Central memory CD4-positive, alpha-beta T cell (primary cell): ENCODE measurements at places on chromosomes 16 and 17.
A peak's percentile ranks its signal among the peaks of the same experiment; 100 is the strongest.

DNA sequence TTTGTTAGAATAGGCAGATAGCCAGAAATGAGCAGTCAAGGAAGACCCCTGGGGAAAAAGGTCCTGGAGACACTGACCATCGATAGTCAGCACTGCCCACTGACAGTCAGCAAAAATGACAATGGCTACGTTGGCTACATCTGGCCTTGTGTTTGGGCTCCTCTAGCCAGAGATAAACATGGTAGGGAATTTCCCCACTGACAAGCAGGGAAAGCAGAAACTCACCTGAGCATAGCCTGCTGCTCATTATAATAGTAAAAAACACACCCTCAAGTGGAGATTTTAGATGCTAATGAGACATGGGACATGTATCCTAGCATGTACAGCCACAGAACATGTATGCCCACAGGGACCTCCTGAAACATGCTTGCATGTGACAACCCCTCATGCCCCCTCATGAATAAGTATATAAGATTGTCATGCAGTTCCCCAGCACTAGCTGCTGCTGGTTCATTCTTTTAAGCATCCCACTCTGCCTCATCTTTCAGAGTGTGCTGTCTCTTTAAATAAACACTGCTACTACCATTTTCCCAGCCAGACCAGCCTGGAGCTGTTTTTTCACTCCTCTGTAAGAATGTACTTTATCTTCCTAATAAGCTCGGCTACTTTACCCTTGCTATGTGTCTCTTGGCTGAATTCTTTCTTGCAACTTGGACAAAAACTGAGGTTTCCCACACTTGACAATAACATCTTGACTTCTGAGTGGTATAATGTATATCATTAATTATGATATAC, 550.1 kb upstream of the CDH8 start:
- no peak for DNase-seq

DNA sequence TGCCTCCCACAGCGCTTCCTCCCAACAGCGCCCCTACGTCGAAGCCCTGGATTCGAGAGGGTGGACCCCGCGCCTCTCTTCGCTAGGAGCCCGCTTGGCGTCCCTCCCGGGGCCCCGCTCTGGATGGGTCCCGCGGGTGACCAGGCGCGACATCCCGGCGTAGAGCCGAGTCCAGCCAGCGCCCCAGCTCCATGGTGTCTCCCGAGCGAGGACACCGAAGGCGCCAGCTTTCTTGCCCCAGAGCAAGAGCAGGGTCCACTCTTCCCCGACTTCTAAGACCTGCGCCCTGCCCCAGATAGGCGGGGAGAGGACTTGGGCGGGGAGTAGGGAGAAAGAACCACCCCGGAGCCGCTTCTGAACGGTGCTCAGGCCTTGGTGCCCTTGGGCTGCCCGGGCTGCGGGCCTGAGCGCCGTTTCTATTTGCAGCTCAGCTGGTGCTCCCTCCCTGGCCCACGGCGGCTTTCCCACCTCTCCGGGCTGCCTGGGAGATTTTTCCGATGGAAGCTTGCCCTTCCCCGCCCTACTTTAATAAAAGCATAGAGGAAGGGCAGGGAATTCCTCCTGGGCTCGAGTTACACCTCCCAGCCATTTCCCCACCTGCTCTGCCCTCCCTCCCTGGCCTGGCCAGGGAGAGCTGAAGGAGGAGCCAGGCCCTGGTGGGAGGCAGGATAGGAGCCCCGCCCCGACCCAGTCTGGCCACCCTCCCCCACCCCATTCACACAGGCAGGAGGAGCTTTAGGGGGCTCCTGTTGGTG, 1.8 kb downstream of the MMP15 start:
- no peak for DNase-seq

- no peak for DNase-seq
These were observed 9.7 kb upstream of the WDR45B start for GRCh38 chr17:82657926-82658325.

- DNase-seq, result no peak
These were observed 27.9 kb downstream of the CDR2 start for GRCh38 chr16:22346483-22346882.

- no peak for DNase-seq
These were observed 27.0 kb downstream of the MYO1D start for GRCh38 chr17:32849879-32850278.

DNA sequence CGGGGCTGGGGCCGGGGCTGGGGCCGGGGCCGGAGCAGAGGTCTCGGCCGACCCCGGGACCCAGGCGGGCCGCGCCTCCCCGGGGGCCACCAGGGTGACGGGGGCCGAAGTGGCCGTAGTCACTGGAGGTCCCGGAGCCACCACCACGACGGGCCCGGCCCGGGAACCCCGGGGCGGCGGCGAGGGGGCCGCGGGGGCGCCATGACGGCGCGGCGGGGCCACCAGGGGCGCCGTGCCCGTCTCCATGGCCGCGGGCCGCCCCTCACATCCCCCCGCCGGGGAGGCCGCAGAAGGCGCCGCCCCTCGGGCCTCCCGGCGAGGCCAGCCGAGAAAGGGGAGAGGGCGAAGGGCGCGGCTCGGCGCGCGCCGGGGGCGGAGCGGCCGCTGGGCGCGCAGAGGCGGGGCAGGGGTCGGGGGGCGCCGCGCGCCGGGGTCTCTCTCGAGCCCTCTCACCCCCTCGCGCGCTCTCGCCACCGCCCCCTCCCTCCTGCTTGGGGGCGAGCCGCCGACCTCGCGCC, 297 bp downstream of the TBC1D10B start:
- DNase-seq, result no peak

DNA sequence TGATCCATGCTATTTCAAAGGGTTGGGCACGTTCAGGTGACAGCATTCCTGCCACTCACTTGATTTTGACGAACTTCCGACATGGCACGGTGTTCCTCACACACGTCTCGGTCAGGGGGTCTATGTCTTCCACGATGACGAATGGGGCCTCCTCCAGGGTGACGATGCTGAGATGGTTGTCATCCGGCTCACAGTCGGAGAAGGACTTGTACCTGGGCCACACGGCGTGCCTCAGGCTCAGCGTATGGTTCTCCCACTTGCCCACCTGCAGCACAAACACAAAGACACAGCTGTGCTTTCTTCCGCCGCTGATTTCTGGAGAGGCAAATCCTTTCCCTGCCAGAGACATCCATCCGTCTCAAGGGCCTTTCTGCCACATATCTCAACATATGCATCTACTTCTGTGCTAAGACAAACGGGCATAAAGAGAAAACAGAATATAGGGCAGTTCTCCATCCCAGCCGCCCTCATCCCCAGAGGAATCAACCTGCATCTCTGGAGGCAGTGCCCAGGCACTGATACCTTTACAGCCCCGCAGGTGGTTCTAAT, 332.5 kb downstream of the GRIN2A start:
- DNase-seq, result no peak

DNA sequence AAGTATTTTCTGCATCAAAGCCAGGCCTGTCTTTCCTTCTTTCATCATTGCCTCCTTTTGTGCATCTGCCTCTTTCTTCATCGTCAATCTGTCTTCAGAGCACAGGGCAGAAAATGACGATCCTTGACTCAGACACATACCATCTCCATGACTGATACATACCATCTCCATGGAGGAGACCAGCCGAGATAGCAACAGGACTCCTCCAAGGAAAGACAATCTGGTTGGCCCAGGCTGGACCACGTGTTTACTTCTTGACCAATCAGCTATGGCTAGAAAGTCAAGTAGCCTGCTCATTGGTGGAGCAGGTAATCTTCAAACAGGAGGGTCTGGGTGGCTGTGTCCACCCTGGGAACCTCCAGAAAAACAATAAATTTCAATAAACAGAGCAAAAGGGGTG, 164.6 kb downstream of the CPPED1 start:
- no peak for DNase-seq

GRCh38 chr17:31393749-31394146, 2.3 kb downstream of the RAB11FIP4 start:
- no peak for DNase-seq

DNA sequence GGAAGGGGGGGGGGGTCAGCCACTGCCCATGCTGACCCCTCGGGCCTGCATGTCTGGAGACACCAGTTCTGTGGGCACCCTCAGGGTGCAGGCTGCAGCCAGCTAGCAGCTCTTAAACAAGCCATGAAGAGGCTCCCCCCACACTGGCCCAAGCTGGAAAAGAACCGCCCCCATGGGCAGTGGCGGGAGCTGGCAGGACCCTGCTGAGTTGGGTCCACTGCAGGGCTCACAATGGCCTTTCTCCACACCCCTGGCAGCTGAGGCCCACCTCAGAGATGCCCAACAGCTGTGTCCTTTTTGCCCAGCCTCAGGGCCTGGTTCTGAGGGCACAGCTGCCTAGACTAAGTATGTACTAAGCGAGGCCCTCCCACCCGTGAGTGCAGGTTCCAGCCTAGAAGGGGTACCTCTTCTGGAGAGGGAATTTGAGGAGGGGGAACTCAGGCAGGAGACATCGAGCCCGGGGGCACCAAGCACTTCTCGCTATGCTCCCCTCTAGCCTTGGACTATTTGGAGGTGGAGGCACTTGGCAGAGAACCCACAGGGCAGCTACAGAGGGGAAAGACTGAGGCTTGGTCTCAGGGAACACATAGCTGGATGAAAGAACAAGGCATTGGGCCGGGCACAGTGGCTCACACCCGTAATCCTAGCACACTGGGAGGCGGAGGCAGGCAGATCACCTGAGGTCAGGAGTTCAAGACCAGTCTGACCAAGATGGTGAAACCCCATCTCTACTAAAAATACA, 3.2 kb downstream of the THRA start:
- DNase-seq, result no peak

DNA sequence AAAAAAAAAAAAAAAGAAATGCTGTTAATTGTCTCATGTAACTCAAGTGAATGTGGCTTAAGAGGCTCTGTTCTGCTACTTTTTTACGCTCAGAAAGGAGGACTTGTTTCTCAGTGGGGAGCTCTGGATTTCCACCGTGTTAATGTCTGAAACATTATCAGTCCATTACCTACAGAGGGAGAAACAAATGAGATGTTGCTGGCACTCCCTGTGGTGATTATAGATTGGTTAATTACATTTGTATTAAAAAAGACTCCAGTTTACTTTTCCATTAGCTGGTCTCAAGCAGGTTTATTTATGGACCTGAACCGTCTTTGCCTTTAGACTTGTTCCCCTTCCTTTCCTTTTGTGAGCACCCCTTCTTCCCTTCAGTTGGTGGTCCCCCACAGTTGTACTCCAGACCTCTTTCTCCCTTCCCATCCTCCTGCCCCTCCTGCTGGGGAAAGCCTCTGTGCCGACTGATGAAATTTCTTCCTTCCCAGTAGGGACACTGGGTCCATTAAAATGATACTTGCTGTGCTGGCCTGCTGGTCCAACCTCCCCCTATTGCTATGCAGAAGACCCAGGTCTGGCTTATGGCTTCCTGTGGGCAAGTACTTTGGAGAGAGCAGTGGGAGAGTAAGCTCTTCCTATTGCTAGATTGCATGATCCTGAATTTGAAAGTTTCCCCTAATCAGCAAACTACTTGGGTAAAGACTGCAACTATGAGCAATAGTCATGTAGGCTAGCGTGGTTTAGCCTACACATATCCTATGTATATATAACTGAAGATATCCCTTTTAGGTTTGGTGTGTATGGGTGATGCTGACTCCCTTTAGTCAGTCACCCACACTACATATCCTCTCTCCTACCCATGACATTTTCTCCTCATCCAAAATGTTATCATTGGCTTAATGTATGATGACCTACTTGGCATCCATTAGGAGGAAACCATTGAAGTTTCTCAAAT, 8.1 kb downstream of the CDC6 start:
- no peak for DNase-seq

GRCh38 chr16:4283939-4284338, 11.1 kb upstream of the TFAP4 start:
- no peak for DNase-seq

GRCh38 chr17:70017112-70017511, 57.9 kb upstream of the KCNJ16 start:
- DNase-seq, result no peak

GRCh38 chr16:47732523-47733111, 271.5 kb downstream of the PHKB start:
- DNase-seq, result no peak

GRCh38 chr17:19915245-19915978, 47.7 kb upstream of the ULK2 start:
- no peak for DNase-seq

DNA sequence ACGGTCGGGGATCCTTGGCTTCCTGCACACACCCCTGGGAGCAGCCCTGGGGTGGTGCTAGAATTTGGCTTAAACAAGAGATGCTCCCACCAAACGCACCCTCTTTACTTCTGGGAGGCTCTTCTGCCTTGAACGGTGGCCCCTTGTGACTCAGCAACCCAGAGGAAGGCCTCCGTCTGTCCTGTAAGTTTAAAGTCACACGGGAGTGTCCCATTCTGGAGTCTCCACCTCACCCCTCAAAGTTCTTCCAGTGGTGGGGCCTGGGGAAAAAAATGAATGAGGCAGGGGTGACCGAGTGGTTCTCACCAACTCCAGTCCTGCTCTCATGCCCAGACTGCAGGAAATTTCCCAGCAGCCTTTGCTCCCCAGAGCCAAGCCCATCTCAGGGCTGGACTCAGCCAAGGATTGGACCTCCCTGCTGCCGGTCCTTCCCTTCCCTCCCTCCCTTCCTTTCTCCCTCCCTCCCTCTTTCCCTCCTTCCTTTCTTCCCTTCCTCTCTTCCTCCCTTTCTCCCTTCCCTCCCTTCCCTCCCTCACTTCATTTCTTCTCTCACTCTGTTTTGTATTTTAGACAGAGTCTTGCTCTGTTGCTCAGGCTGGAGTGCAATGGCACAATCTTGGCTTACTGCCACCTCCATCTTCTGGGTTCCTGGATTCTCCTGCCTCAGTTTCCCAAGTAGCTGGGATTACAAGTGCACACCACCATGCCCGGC, 11.4 kb downstream of the ITGAD start:
- no peak for DNase-seq

- no peak for DNase-seq
These were observed 42.8 kb upstream of the GSE1 start for GRCh38 chr16:85570213-85570734.

DNA sequence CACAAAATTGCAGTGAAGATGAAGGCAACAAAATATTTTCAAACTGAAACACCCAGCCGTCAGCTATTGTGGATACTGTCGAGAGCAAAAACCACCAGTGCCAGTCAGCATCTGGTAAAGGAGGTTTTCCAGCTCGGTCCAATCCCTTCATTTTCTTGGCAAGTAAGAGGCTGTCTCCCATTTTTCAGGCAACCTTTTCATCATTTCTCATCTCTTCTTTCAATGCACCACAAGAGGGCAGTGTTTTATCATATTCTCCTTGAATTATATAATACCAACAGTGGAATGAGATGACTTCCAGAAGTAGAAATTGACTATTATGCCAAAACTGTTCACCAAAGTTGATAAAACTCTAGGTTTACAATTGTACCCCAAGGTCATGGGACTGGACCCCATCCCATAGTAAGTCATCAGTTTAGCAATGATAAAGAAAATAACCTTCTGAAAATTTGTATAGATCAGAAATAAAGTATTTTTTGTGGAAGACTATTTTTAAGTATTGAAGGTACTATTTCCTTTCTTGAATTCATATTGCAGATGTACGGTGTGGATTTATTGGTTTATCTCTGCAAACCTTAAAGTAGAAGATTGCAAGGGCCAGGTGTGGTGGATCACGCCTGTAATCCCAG, 16.8 kb downstream of the NQO1 start:
- DNase-seq, result peak; percentile 54

- no peak for DNase-seq
These were observed 30.8 kb downstream of the NDEL1 start for GRCh38 chr17:8466456-8466855.
